ENCODE measurements at places on chromosomes 6 and 20.
A peak's percentile ranks its signal among the peaks of the same experiment; 100 is the strongest.

DNA sequence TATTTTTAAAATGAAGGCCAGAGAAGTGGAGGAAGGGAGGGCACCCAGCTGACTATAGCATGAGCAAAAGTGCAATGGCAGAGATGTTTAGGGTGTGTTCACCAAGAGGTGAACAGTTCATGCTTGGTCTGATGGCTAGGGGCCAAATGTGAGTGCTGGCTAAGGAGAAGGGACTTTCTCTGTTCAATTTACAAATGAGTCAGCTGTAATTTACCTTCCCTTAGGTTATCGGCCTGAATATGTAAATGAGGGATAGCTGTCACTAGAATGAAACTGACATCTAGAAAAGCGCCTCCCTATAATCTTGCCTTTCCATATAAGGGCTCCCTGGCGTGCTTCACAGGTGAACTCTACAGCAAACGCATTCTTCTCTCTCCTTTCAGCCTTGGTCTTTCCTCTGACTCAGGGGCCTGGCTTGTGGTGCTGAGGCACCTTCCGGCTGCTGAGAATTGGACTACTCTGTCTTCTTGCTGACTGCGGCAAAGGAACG is 114.7 kb upstream of the BACH2 start:
- peak; percentile 30 for DNase-seq

GRCh38 chr6:155706341-155706740 is 250.7 kb upstream of the NOX3 start:
- DNase-seq = no peak

DNA sequence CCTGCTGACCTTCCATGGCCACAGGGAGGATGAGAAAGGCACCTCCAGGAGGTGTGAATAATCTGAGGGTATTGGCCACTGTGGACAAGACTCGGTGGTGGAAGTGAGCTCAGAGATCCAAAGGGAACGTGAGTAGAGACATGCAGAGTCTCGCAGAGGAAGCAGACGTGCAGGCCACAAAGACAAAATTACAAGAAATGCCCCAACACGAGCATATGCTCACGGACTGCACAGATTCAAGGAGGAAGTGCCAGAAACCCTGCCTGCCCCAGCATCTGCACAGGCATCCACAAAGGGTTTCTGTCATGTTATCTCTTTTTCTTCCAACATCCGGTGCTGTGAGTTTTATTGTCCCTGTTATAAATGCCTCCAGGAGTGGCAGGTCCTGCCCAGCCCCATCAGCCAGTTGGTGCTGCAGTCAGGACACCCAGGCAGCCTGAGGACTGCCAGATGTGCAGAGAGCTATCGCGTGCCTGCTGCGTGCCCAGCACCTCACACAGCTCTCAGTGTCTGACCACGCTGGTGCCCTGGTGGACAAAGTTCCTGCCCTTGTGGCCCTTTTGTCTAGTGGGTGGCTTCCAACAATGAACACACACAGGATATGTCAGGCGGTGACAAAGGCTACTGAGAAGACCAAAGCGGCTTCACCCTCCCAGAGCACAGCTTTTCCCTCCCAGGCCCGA is 34.0 kb upstream of the FANCE start:
- no peak for DNase-seq

DNA sequence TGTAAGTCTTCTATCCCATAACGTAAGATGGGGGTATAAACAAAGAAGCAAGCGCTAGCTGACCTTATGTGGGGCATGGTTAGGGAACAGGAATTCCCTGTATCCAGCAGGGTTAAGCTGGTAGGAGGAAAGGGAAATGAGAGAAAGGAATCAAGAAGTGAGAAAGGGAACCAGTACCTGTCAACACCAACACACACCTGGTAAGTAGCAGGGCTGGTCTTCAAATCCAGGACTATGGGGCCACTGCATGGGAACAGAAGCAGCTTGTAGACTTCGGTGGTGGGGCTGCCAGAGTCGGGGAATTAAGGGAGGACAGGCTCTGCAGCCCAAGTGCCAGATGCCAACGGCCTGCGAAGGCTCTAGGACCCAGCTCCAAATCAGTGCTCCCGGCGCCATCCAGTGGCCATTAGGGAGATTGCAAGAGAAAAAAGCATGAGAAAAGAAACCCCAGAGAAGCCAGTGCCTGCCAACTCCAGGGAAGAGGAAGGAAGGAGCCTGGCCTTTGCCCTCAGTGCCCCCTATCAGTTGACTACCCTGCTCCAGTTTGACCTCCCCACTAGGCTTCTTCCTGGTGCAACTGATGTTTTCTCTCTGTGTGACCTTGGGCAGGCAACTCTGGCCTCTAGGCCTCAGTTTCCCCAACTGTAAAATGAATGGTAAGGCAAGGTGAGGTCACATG is 15.8 kb upstream of the RBPJL start:
- DNase-seq = peak; percentile 51

DNA sequence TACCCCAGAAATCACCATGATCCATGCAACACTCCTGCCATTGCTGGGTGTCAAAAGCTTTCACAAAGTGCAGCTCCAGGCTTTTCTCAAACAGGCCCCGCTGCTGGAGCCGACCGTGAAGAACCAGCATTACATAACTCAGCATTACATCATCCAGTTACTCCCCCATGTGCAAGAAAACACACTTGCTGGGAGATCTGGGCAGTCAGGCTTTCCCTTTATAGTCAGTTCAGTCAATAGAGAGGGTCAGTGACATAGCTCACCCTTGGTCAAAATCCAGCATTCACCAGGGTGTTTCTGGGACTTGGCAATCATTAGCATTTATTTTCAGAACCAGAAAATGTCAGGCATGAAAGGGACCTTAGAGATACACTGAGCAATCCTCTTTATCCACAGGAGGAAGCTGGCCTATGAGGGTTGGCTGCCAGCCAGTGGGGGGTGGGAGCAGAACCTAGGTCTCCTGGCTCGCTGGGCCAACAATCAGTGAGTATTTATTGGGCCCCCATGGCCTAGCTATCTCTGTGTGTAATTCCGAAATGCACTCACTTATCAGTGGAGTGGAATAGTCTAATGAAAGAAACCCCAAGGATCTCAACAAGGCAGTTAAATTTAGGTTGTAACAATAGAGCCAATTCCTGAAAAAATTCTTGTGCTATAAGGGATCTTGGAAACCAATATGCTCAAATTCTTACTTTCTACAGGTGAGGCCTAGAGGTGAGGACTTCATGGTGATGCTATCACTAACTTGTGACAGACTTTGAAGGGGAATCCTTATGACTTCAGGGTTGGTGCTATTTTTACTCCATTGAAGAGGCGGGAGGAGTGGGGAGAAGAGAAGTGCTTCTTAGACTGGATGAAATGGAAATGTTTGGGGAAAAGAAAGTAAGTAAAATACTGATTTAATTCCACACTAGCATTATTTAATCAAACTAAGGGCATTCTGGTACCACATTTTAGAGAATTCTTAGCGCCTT is 54.6 kb downstream of the LYRM4 start:
- no peak for DNase-seq
